PC-3 (cell line): ENCODE measurements at places on chromosomes 11 and 22. TPM values are rescaled to one million over a fixed set of nuclear protein-coding genes. Genes with fewer than 3 reads are reported as not detected.

DNA sequence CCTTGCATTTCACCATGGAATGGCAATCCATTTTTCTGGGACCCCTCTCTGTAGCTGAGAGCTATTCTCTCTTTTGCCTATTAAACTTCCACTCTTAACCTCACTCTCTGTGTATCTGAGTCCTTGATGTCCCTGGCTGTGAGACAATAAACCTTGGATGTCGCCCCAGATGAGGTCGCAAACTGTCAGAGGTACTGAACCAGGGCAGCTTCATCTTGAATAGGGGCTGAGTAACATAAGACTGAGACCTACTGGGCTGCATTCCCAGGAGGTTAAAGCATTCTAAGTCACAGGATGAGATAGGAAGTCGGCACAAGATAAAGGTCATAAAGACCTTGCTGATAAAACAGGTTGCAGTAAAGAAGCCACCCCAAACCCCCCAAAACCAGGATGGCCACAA is 68.0 kb downstream of the RSF1 start:
- 0 out of 2 replicates have a peak, but pooled peaks cover 4% of the 10 kb centered on the region for H3K4me1 ChIP-seq
- H3K4me3 ChIP-seq: no peak overlapping the region
- no peak overlapping the region for H3K27ac ChIP-seq
- no peak for DNase-seq

DNA sequence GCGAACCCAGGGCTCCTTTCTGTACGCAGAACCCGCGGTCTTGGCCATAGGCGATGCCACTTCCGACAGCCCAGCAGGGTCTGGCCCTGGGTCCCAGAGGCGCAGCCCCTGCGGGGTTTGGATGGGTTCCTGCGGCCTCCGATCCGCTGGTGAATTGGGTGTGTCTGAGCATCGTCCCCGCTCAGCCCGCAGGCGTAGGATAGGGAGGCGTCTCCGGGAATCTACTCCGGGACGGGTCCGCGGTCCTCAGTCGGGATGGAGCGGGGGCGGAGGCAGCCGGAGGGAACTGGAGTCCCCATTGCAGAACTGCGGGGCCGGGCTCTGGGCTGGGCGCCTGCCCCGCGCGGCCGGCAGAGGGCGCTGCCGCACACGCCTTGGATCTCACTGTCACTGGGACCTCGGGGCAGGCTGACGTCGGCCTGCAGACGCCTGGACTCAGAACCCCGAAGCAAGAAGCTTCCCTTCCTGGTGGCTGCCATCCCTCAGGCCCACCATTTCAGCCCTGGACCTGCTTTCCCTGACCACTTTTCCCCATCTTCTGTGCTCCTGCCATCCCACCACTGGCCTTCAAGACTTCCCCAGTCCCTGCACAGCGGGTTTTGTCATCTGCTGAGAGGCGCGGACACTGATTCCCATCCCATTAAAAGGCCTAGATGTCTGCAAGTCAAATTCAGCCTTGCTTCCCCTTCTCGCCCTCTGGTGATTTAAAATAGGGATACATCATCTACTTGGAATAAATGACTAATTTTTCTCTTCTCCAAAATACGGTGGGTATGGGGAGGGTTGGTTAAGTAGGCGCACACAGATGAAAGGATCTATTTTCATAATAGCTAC is 38.3 kb upstream of the CREB3L1 start:
- H3K4me1 ChIP-seq: peaks cover 31% of the 10 kb centered on the region
- H3K27me3 ChIP-seq: no peaks in the 10 kb centered on the region
- peak overlapping the region; percentile 66 for H3K4me3 ChIP-seq
- H3K27ac ChIP-seq: no peak overlapping the region

GRCh38 chr22:35313311-35314121 is 13.8 kb downstream of the TOM1 start:
- H3K36me3 ChIP-seq: no peaks in the 10 kb centered on the region
- no peaks in the 10 kb centered on the region for H3K27me3 ChIP-seq
- peak; percentile 61 for DNase-seq
- no peak overlapping the region for H3K4me3 ChIP-seq
- H3K27ac ChIP-seq: peak overlapping the region; percentile 74

GRCh38 chr11:90630176-90630575 is 407.3 kb upstream of the CHORDC1 start:
- no peaks in the 10 kb centered on the region for H3K36me3 ChIP-seq
- no peaks in the 10 kb centered on the region for H3K27me3 ChIP-seq
- no peak overlapping the region for H3K4me3 ChIP-seq
- no peaks in the 10 kb centered on the region for H3K4me1 ChIP-seq
- DNase-seq: peak; percentile 9

- no peaks in the 10 kb centered on the region for H3K27me3 ChIP-seq
- no peak overlapping the region for H3K27ac ChIP-seq
- DNase-seq: peak; percentile 46
- no peak overlapping the region for H3K4me3 ChIP-seq
- no peaks in the 10 kb centered on the region for H3K36me3 ChIP-seq
- H3K4me1 ChIP-seq: no peaks in the 10 kb centered on the region
Observed at GRCh38 chr22:26529345-26529744, 17.1 kb upstream of the TFIP11 start.

- H3K4me1 ChIP-seq: peaks cover 6% of the 10 kb centered on the region; the same call in 1 of the 2 replicates
- H3K27ac ChIP-seq: peak overlapping the region; percentile 76
- peaks cover 6% of the 10 kb centered on the region; the same call in 1 of the 2 replicates for H3K36me3 ChIP-seq
- peak overlapping the region; percentile 92 for H3K4me3 ChIP-seq
Observed at GRCh38 chr22:40345815-40346184, 500 bp upstream of the ADSL start.

DNA sequence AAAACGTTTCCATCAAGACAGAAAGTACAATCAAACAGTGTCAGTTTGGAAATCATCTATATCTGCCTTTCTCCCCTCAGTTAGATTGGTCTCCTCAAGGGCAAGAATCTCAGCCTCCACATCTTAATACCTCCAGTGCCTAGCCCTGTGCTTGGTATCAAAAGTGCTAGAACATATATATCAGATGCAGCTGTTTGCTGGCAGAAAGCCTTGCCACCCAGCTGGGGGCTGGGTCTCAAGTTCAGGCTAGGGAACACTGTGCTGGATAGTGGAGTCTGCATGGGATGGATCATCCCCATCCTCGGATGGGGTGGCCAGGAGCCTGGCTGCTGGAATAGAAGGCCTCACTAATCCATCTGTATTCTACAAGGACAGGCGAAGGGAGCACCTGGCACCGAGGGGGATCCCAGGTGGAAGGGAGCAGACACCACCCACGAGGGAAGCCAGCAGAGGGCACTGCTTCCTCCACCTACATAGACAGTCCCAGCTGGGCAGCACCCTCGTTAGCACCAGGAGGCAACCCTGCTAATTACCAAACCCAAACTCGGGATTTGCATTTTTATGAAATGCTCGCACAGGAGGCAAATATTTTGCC is 602.2 kb downstream of the BUD13 start:
- no peaks in the 10 kb centered on the region for H3K27me3 ChIP-seq
- H3K4me3 ChIP-seq: no peak overlapping the region
- H3K27ac ChIP-seq: no peak overlapping the region

MYBPC3 gene
- total RNA-seq: not detected in 2 replicates
